Globus pallidus (tissue), 1 donor: ENCODE measurements at places on chromosomes 5 and 9.

DNA sequence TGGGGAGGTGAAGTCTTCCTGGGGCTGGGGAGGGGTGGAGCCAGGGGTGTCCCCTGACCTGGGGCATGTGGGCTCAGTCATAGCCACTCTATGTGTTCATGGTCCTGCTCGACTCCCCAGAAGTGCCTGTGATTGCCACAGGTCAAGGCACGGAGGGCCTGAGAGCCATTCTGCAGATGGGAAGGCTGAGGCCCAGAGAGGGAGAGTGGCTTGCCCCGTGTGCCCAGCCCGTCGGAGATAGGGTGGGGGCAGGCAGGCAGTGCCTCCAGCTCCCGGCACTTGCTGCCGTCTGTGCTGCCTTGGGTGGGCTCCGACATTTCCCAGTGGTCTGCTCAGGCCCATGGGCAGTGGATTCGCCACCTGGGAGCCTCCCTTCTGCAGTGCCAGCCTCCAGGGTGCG, 74.0 kb downstream of the RXRA start:
- DNase-seq: no peak

DNA sequence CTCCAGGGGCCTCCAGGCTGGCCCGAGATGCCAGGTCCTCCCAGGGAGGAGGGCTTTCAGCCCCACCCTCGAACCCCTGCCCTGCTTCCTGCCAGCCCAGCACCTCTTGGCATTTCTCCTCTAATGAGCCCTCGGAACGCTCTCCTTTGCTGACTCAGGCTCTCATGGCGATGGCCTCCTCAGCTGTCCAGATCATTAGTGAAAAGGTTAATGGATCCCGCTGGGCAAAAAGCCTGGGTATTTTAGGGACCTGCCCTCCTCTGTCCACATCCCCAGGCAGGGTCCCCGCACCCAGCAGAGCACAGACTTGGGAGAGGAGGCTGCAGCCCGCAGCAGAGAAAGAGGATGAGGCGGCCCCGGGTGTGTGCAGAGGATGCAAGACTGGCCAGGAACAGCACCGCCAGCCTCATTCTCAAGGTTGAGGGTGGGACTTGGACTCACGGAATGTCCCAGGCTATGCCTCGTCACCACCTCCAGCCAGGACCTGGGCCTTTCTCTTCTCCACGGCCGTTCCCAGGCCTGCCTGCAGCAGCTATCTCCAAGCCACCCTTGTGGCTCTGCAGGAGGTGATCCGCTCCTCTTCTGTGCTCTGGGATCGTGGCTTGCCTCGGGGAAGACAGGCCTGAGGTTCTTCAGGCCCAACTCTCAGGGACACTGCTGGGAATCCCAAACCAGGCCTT, 23.0 kb upstream of the ADAMTS2 start:
- no peak for DNase-seq

GRCh38 chr5:136820848-136821247, 455.5 kb upstream of the TRPC7 start:
- no peak for DNase-seq

DNA sequence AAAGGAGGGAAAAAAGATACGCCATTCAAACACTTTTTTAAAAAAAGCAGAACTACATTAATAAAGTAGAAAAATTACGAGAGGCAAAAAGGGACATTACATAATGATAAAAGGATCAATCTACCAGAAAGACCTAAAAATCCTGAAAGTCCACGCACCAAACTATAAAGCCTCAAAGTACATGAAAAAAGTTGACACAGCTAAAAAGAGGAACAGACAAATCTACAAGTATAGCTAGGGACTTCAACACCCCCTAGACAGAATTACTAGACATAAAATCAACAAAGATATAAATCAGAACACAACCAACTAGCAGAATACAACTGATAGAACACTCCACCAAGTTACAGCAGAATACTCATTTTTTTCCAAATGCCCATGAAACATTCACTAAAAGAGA, 11.1 kb downstream of the CAMSAP1 start:
- DNase-seq: no peak

GRCh38 chr5:59249160-59249559, 644.4 kb downstream of the PDE4D start:
- no peak for DNase-seq

DNA sequence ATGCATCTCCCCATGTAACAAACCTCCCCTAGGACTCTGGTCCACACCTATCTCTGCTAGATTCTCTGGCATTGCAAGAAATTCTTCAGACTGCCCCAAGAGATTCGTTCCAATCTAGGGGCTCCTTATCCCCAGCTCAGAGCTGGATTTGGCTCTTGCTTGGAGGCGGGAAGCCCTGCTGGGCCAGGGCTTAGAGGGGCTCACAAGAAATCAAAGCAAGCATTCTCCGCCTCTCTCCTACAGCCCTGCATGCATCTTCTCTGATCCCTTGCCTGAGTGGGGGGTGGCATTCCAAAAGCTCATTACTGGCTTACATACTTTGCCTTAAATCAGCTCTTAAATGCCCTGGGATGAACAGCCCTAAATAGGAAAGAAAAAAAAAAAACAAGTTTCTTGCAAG, 75.8 kb downstream of the KCNIP1 start:
- no peak for DNase-seq

- no peak for DNase-seq
Observed at GRCh38 chr5:500491-500890, 23.8 kb downstream of the SLC9A3 start.

GRCh38 chr5:64502196-64502595, 3.6 kb upstream of the RGS7BP start:
- DNase-seq: no peak

DNA sequence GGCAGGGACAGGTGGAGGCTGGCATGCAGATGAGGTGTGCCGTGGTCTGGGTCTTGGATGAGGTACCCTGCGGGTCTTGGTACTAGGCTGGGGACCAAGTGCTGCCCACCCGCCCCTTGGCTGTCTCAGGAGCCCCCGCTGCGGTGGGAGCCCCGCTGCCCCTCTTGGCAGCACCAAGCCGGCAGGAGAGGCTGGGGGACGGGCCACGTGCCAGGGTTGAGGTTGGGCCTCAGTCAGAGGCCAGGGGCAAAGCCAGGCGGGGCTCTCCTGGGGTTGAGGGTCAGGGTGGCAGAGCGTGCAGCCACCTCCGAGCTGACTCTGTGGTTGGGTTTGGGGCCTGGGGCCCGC, 2.0 kb downstream of the CARD9 start:
- no peak for DNase-seq

DNA sequence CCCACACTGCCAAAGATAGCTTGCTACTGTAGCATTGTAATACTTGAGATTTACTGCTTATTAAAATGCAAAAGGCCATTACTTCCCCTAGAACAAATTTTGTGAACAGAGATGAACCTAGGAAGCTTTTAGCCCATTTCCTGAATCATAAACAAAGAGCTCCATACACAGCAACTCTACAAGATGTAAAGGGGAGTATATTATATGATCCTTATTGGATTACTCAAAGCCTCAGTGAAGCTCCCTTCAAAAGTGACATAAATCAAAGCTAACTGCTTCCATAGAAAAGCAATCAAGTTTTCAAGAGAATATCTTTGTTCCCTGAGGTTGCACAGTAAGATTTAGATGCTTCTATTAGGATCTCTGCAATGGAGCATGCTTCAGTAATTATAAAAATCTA, 629.8 kb downstream of the EFNA5 start:
- no peak for DNase-seq

GRCh38 chr9:105138306-105138801, 106.1 kb upstream of the SLC44A1 start:
- DNase-seq: peak; percentile 35

DNA sequence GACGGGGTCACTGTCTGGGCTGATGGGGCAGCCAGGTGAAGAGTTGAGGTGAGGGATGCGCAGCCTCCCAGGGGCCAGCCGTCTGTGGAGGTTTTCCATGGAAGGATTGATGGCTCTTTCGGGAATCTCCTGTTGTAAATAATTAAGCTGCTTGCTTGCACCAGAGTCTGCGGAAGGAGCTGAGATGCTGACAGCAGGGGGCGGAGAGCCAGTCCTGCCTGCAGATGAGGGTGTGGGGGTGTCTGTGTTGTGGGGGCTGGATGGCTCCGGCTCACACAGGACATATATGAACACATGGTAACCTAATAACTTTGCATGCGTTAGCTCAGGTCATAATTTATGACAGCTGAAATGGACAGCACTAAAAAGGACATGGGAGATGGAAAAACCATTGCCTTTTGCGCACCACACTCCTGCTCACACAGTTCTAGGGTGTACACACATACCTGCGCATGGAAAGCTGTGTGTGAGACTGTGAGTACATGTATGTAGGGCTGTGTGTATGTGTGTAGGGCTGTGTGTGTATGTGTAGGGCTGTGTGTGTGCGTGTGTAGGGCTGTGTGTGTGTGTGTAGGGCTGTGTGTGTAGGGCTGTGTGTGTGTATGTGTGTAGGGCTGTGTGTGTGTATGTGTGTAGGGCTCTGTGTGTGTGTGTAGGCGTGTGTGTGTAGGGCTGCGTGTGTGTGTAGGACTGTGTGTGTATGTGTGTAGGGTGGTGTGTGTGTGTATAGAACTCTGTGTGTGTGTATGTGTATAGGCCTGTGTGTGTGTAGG, 36.8 kb upstream of the SEMA4D start:
- DNase-seq: no peak

GRCh38 chr9:135779571-135779970, 77.6 kb downstream of the KCNT1 start:
- no peak for DNase-seq

- DNase-seq: no peak
Observed at GRCh38 chr5:33854733-33855151, 37.0 kb downstream of the ADAMTS12 start.

- no peak for DNase-seq
Observed at GRCh38 chr5:72835633-72836032, 19.2 kb downstream of the TNPO1 start.

- peak; percentile 47 for DNase-seq
Observed at GRCh38 chr9:115117999-115118878, at the start of gene TNC. TNC (minus strand) TSS chr9:115118157; CDS start chr9:115091018, 27,139 bp downstream.

DNA sequence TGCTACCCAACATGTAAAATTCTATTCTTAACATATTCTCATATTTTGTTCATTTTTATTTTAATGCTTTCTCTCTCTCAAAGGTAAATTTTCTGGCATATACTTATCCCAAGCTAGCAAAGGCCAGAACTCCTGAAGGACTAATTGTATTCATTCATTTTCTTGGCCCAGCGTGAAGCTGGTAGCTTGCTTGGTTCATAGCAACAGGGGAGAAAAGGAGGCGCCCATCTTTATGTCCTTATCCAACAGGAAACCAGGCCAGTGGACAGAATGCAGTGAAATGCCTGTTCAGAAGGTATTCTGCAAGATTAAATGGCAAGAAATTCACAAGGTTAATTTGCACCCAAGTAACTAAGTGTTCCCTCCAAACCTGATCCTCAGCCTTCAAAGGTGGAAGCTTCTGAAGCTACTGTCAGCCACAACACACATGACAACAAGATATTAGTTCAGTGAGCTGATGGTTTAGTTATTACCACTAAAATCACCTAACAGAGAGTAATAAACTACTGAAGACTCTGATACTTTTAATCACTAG, 5.6 kb downstream of the EFNA5 start:
- DNase-seq: no peak

GRCh38 chr9:72533322-72533721, 11.9 kb downstream of the TMC1 start:
- no peak for DNase-seq

GRCh38 chr5:29994519-29994918, 1199.0 kb upstream of the CDH6 start:
- DNase-seq: no peak

DNA sequence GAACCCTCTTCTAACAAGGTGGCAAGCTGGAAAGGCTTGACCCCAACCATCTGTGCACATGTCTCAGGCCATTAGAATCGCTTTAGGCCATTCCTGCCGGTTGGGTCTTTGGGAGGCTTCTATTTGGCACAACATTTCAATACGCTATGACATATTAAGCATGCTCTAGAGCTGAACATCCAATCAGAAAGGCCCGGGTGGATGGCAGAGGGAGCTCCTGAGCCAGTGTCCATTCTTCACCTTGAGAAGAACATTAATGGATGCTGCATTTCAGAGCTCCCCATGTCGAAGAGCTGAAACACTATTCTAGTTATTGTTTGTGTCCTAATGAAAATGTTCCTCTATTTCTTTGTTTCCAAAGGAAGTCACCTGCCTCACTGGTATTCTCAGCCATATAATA, 12.8 kb downstream of the SPATA9 start:
- DNase-seq: no peak

- DNase-seq: no peak
Observed at GRCh38 chr9:135448663-135449100, 30.9 kb upstream of the PPP1R26 start.

DNA sequence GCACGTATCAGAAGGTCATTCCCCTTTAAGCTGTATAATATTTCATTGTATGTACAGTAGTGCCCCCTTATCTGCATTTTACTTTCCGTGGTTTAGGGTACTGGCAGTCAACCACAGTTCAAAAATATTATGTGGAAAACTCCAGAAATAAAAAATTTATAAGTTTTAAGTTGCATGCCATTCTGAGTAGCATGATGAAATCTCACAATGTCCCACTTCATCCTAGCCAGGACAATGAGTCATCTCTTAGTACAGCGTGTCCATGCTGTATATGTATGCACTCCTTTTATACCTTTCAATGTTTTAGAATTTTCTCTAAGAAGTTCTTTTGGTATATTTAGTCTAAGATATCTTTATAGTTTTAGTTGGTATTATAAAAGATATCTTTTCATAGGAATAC, 115.0 kb upstream of the HAND1 start:
- no peak for DNase-seq

DNA sequence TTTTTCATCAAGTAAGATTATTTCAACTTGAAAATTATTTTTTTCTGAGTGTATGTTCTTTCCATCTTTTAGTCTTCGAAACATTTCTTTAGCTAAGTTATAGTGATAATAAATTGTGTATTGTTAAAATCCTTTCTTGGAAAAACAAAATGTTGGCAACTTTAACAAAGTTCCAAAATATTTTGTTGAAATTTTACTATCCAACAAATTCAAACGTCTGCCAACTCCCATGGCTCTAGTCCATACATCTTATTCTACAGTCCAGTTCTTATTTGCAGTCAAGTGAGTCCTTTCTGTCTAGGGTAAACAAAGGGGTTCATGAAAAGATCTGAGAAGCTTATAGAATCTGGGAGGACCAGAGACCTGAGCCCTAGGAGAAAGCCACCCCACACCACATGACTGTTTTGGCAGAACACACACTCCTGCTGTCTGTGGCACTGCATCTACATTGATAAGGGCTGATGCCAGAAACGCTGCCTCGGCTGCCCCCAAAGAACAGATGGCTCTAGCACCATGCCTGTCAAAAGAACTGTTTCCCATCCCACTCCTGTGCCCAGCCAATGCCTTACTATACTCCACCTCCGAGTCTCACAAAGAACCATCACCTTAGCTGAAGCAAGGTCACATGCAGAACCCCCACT, 47.5 kb downstream of the FEM1C start:
- no peak for DNase-seq

GRCh38 chr9:101027236-101027635, 1.3 kb upstream of the PLPPR1 start:
- DNase-seq: peak; percentile 17

GRCh38 chr9:135502168-135502872, 1.8 kb downstream of the MRPS2 start:
- DNase-seq: no peak

- no peak for DNase-seq
Observed at GRCh38 chr5:32668552-32668951, 42.6 kb upstream of the NPR3 start.
